A549 treated with CORT108297 at 1 μM for 4 hours (cell line): ENCODE measurements at places on chromosomes 6 and 20. TPM values are rescaled to one million over a fixed set of nuclear protein-coding genes. Genes with fewer than 3 reads are reported as not detected.

Gene ADGRF5
- not detected in 5 replicates for total RNA-seq

Gene CYP21A2
- total RNA-seq, result not detected in 5 replicates

Gene SSTR4
- total RNA-seq, result 0.06 to 0.15 TPM (median 0.09 TPM) in 4 of 5 replicates, not detected in the other

Gene LRRC73
- total RNA-seq, result 0.63 to 1.4 TPM (median 1.3 TPM) in 5 replicates

Gene PRDM13
- 0.54 to 1.2 TPM (median 1.1 TPM) in 5 replicates for total RNA-seq

Gene RBM24
- total RNA-seq, result 8.3 to 11.2 TPM (median 9.7 TPM) in 5 replicates

Gene ADRM1
- 154 to 199 TPM (median 192 TPM) in 5 replicates for total RNA-seq

Gene BPIFB2
- not detected in 5 replicates for total RNA-seq

Gene PGC
- 0.09 TPM in 1 of 5 replicates, not detected in the others for total RNA-seq

Gene PDE7B
- 0.89 to 1.5 TPM (median 1.3 TPM) in 5 replicates for total RNA-seq

Gene ARHGAP40
- total RNA-seq, result 0.02 TPM in 1 of 5 replicates, not detected in the others

Gene ZCCHC3
- total RNA-seq, result 16.6 to 23.7 TPM (median 20.4 TPM) in 5 replicates

Gene IPCEF1
- total RNA-seq, result 0.05 to 0.16 TPM (median 0.13 TPM) in 4 of 5 replicates, not detected in the other

Gene RSPH9
- total RNA-seq, result 0.12 to 0.29 TPM (median 0.17 TPM) in 5 replicates

Gene PACRG
- 0.12 TPM in 1 of 5 replicates, not detected in the others for total RNA-seq

Gene RAB44
- 0.03 to 0.08 TPM (median 0.05 TPM) in 4 of 5 replicates, not detected in the other for total RNA-seq

Gene ELOVL4
- total RNA-seq, result 1.5 to 2.5 TPM (median 1.9 TPM) in 5 replicates

Gene C20orf202
- total RNA-seq, result 0.05 to 0.13 TPM (median 0.07 TPM) in 3 of 5 replicates, not detected in the others

Gene OCSTAMP
- total RNA-seq, result not detected in 5 replicates

Gene PRR18
- total RNA-seq, result 0.08 to 0.22 TPM (median 0.09 TPM) in 5 replicates

Gene ULBP2
- 3.2 to 4.1 TPM (median 3.9 TPM) in 5 replicates for total RNA-seq

Gene RIN2
- total RNA-seq, result 26.6 to 29.8 TPM (median 29.4 TPM) in 5 replicates

Gene GNL1
- 28.4 to 36.7 TPM (median 33.9 TPM) in 5 replicates for total RNA-seq

Gene ACTL10
- total RNA-seq, result 0.05 TPM in 1 of 5 replicates, not detected in the others

Gene TCP11
- total RNA-seq, result not detected in 5 replicates

Gene SLC12A5
- 11.6 to 17.1 TPM (median 15.1 TPM) in 5 replicates for total RNA-seq

Gene PRKN
- total RNA-seq, result 0.02 to 0.47 TPM (median 0.12 TPM) in 4 of 5 replicates, not detected in the other

Gene ELOVL5
- total RNA-seq, result 62.3 to 75.3 TPM (median 67.4 TPM) in 5 replicates

Gene TAAR9
- total RNA-seq, result not detected in 5 replicates

Gene EMILIN3
- total RNA-seq, result 0.27 to 0.55 TPM (median 0.50 TPM) in 5 replicates

Gene BPIFB4
- not detected in 5 replicates for total RNA-seq

Gene BHLHE23
- total RNA-seq, result not detected in 5 replicates

Gene POU5F1
- 4.7 to 6.7 TPM (median 5.3 TPM) in 5 replicates for total RNA-seq

Gene CALHM4
- total RNA-seq, result 0.16 TPM in 1 of 5 replicates, not detected in the others

Gene SMIM26
- total RNA-seq, result 134 to 169 TPM (median 135 TPM) in 5 replicates

Gene BIRC7
- 2.0 to 4.7 TPM (median 3.2 TPM) in 5 replicates for total RNA-seq

Gene SOX4
- total RNA-seq, result 10.3 to 16.1 TPM (median 12.1 TPM) in 5 replicates

Gene CDH26
- 0.07 to 0.14 TPM (median 0.11 TPM) in 3 of 5 replicates, not detected in the others for total RNA-seq

Gene FABP7
- total RNA-seq, result not detected in 5 replicates

Gene WFDC2
- total RNA-seq, result 0.20 to 0.23 TPM in 2 of 5 replicates, not detected in the others

Gene SULF2
- 17.8 to 25.3 TPM (median 22.9 TPM) in 5 replicates for total RNA-seq

Gene PRICKLE4
- 0.75 to 0.96 TPM (median 0.83 TPM) in 5 replicates for total RNA-seq

Gene RALGAPB
- 11.9 to 17.4 TPM (median 16.5 TPM) in 5 replicates for total RNA-seq

Gene MCCD1
- not detected in 5 replicates for total RNA-seq

Gene SLC22A23
- 7.9 to 10.6 TPM (median 9.9 TPM) in 5 replicates for total RNA-seq

Gene TNF
- 0.06 to 0.36 TPM (median 0.09 TPM) in 4 of 5 replicates, not detected in the other for total RNA-seq

Gene ZBTB46
- 0.66 to 0.99 TPM (median 0.84 TPM) in 5 replicates for total RNA-seq

Gene DIDO1
- 20.3 to 25.8 TPM (median 23.8 TPM) in 5 replicates for total RNA-seq

Gene PXDC1
- 14.9 to 23.6 TPM (median 19.1 TPM) in 5 replicates for total RNA-seq

Gene SPDEF
- total RNA-seq, result 1.4 to 2.4 TPM (median 1.9 TPM) in 5 replicates

Gene SPATA25
- total RNA-seq, result 0.25 to 0.92 TPM (median 0.39 TPM) in 5 replicates

Gene BFSP1
- total RNA-seq, result 4.0 to 4.4 TPM (median 4.1 TPM) in 5 replicates

Gene CENPW
- 31.6 to 43.4 TPM (median 40.2 TPM) in 5 replicates for total RNA-seq

Gene MUC22
- 0.02 to 0.03 TPM (median 0.02 TPM) in 3 of 5 replicates, not detected in the others for total RNA-seq

Gene C20orf204
- total RNA-seq, result 0.20 to 0.62 TPM (median 0.50 TPM) in 5 replicates

Gene SDCBP2
- 0.95 to 1.4 TPM (median 1.3 TPM) in 5 replicates for total RNA-seq
